Endothelial cell (in vitro differentiated cells): ENCODE measurements at places on chromosomes 2 and 18.

DNA sequence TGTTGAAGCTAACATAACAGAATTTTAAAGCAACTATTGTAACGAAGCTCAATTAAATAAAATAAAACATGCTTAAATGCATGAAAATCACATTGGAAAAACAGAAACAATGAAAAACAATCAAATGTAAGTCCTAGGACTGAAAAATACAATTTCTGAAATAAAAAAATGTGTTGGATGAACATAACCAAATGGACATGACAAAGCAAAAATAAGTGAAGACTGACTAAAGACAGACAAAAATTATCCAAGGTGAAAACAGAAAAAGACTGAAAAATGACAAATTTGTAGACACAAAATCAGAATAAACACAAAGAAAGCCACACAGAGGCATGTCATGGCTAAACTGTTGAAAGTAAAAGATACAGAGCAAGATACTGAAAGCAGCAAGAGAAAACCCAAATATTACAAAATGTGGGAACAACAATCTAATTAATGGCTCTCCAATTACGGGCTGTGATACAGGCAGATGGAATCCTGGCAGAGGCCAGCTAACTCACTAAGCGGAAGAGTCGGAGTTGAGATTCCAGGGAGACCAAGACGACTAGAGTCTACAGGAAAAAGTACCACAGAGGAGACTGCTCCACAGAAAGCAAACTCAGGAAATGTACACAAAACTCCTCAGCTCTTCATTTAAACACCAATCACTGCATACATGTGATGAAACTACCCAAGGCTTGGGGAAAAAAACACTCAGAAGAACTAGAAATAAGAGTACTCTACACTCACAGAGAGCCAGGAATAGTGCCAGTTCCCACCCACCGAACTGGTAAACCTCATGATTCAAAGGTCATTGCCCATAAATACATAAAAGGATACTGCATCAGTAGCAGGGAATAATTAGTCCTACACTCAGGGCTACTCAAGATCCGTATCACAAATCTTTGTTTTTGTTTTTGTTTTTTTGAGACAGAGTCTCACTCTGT lies 83.6 kb downstream of the ATAD2B start:
- no peak overlapping the region for H3K4me3 ChIP-seq
- H3K36me3 ChIP-seq: no peaks in the 10 kb centered on the region
- DNase-seq: no peak
- no peaks in the 10 kb centered on the region for H3K27me3 ChIP-seq

DNA sequence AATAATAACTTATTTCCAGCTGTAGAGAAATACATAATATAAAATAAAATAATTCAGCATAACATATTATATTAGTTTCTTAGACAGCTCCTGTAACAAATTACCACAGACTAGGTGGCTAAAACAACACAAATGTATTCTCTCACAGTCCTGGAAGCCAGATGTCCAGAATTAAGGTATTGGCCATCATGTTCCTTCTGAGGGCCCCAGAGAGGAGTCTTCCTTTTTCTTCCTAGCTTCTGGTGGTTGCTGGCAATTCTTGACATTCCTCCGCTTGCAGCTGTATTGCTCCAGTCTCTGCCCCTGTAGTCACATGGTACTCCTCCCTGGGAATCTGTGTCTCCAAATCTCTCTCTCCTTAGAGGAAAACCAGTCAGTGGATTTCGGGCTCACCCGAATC lies 146.8 kb downstream of the RBM43 start:
- H3K27ac ChIP-seq: no peak overlapping the region
- H3K4me1 ChIP-seq: no peaks in the 10 kb centered on the region
- no peak overlapping the region for H3K4me3 ChIP-seq
- DNase-seq: no peak
- H3K36me3 ChIP-seq: peaks cover 4% of the 10 kb centered on the region
- H3K27me3 ChIP-seq: no peaks in the 10 kb centered on the region

DNA sequence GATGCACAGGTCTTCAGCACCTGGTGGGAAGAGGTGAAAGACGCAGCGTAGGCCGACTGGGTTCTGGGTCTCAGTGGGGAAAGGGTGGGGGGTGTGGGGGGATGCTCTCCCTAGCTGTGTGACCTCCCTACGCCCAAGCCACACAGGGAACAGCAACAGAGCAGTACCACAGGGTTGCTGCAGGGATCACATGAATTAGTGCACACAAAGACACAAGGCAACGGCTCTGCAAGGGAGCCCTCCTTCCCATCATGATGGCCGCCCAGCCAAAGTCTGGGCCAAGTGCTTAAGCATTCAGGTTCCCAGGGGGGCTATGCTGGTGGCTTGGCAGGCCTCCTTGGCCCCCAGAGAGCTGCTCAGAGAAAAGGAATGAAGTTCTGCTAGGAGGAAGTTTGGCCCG lies 28.2 kb upstream of the GBX2 start:
- peaks cover 7% of the 10 kb centered on the region for H3K4me1 ChIP-seq
- H3K27me3 ChIP-seq: no peaks in the 10 kb centered on the region
- no peak overlapping the region for H3K27ac ChIP-seq
- no peak for DNase-seq

DNA sequence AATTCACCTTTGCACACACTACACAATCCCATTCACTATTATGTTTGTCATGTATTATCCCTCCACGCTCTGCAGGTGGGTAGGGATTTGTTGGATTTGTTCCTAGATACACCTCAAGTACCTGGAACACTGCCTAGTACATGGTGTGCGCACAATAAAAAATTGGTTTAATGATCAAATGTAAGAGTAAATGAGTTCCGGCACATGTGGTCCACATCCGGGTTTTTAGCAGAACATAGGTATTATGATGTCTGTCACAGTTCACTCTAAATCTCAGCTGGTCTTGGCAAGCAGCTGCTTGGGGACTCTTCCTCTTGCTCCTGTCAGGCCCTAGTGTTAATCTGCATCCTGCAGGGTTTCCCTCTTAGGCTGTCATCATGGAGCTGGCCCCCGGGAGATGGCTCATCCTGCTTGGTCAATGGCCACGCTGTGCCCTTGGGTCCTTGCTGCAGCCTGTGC lies 21.8 kb upstream of the IL1R1 start:
- no peak overlapping the region for H3K27ac ChIP-seq
- peaks cover 7% of the 10 kb centered on the region for H3K4me1 ChIP-seq

DNA sequence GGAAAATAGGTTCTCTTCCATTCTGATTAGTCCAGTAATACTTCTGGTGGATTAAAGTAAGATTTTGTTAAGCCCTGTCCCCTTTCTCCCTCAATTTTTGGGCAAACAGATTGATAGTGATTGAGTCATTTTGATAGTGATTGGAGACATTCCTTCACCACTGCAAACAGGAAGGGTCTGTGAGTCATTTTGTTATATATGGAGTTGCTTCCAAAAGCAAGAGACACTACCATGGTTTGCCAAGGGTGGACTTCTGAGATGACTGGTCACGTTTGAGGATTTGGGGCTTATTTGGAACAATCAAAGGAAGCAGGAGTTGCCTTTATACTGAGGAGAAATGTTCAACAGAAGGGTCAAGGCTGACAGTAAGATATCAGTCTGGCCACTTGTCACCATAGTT lies 249.9 kb downstream of the PARD3B start:
- no peak overlapping the region for H3K4me3 ChIP-seq
- no peaks in the 10 kb centered on the region for H3K27me3 ChIP-seq
- H3K4me1 ChIP-seq: peaks cover 6% of the 10 kb centered on the region
- H3K27ac ChIP-seq: no peak overlapping the region

DNA sequence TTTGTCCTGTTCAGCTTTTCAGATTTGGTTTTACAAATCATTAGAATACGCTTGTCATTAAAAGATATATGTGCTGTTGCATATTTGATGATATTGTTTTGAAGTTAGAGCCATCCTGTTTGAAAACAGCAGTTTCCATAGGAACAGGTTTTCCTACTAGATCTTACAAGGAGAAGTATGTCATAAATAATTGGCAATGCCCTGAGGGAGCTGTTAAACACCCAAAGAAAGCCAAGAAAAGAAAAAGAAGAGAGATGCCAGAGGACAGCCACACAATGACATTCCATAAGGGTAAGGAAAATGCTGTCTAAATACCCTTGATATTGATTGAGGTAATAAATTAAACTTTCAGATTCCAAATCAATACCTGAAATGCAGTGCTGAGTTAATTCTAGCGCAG lies 392.2 kb upstream of the CRIM1 start:
- DNase-seq: no peak
- peaks cover 20% of the 10 kb centered on the region for H3K4me1 ChIP-seq

GRCh38 chr2:14776216-14776615 lies 143.7 kb downstream of the LRATD1 start:
- no peak for DNase-seq
- H3K27me3 ChIP-seq: peaks cover 3% of the 10 kb centered on the region
- H3K36me3 ChIP-seq: no peaks in the 10 kb centered on the region
- H3K4me1 ChIP-seq: no peaks in the 10 kb centered on the region

- H3K36me3 ChIP-seq: no peaks in the 10 kb centered on the region
- H3K27ac ChIP-seq: no peak overlapping the region
- H3K4me3 ChIP-seq: no peak overlapping the region
- DNase-seq: no peak
- H3K27me3 ChIP-seq: peaks cover 9% of the 10 kb centered on the region
- no peaks in the 10 kb centered on the region for H3K4me1 ChIP-seq
Measured at GRCh38 chr2:96167407-96168013, 22.3 kb upstream of the DUSP2 start.

DNA sequence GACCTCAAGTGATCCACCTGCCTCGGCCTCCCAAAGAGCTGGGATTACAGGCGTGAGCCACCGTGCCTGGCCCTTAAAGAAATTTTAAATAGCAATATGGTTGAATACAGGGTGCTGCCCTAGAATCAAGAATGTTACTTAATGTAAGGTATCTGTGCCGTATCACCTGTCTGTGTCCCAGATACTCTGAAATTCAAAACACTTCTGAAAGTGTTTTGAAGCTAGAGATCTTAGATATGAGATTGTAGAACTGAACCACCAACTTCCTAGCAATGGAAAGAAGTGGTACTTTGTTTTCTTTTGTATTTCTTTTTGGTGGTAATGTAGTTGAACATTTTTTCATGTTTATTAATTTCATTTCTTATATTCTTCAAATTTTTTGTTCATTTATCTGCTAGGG lies 13.0 kb downstream of the PTPN4 start:
- H3K4me3 ChIP-seq: no peak overlapping the region
- DNase-seq: no peak

DNA sequence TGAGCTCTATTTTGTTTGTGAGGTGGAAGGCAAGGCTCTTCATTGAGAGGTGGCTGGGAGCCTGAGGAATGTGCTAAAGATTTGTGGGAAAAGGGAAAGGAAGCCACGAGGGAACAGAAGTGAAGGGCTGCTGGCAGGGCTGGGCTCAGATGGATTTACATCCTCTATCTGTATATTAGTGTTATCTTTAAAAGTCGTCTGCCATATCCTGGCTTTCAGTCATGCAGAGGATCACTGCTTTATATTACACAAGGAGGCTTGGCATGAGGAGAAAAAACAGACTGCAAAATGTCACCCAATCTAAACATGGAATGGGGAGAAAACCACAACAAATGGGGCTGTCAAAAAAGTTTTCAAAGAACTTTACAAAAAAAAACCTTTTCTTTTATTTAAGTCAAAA lies 434.4 kb downstream of the HRH4 start:
- no peaks in the 10 kb centered on the region for H3K36me3 ChIP-seq
- no peak overlapping the region for H3K27ac ChIP-seq
- no peak overlapping the region for H3K4me3 ChIP-seq
- DNase-seq: no peak
- H3K27me3 ChIP-seq: peaks cover 2% of the 10 kb centered on the region
- peaks cover 20% of the 10 kb centered on the region for H3K4me1 ChIP-seq

DNA sequence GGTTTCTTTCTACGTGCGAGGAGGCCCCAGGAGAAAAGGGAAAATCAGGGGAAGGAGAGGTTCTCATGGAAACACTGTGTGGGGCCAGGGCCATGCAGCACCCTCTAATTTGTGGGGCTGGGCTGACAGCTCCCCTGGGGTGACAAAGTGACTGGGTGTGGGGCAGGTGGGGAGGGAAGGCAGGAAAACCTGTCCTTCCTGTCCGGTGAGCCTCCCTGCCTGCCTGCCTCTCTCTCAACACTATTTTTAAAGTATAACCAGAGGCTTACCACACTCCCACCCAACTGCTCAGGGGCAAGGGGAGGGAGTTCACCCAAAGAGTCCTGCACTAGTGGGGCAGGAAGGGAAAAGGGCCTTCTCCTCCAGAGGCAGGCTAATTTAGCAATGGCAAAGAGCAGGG lies 10.5 kb upstream of the EPAS1 start:
- H3K27me3 ChIP-seq: peaks cover 7% of the 10 kb centered on the region
- no peak for DNase-seq
- H3K4me1 ChIP-seq: peaks cover 4% of the 10 kb centered on the region
- H3K36me3 ChIP-seq: no peaks in the 10 kb centered on the region
- no peak overlapping the region for H3K4me3 ChIP-seq
- no peak overlapping the region for H3K27ac ChIP-seq

GRCh38 chr2:106114166-106114565 lies 79.9 kb downstream of the UXS1 start:
- peaks cover 29% of the 10 kb centered on the region for H3K36me3 ChIP-seq
- peaks cover 4% of the 10 kb centered on the region for H3K4me1 ChIP-seq
- H3K27me3 ChIP-seq: no peaks in the 10 kb centered on the region
- H3K4me3 ChIP-seq: no peak overlapping the region
- DNase-seq: no peak

DNA sequence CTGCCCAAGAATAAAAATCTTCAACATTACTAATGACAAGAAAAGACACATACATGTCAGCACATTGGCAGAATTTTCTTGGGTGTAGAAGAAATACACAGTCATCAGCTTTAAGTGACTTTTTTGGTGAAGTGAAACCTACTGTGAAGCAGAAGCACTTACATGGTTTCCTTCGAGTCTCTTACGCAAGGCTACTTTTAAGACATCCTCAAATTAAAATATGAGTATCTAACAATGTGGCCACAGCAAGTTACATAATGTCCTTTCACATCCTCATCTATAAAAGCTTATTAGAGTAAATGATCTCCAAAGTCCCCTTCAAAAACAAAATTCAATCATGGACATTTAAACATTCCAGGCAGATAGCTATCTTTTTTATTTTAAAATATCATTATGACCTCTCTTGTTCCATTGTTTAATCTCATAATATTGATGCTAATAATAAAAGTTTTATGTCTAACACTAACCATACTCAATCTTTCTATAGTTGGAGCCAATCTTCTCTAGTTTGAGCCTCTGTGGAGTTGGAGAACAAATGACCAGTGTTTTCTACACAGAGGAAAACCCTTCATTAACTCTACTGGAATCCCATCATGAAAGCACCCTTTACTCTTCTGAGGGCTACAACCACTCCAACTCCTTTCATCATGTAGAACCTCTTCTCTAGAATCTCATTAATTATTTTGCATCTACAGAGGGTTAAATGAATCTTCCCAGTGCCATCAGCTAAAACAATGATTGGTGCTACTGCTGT lies 182.2 kb upstream of the ZFP36L2 start:
- H3K4me3 ChIP-seq: no peak overlapping the region
- H3K27ac ChIP-seq: no peak overlapping the region
- no peak for DNase-seq
- H3K27me3 ChIP-seq: no peaks in the 10 kb centered on the region
- H3K4me1 ChIP-seq: peaks cover 3% of the 10 kb centered on the region
